ENCODE measurements at places on chromosomes 1 and 21. TPM values are rescaled to one million over a fixed set of nuclear protein-coding genes. Genes with fewer than 3 reads are reported as not detected.

The SPATC1L gene
- total RNA-seq, result 12.9 TPM

The MCM3AP gene
- total RNA-seq, result 94.1 TPM

The DTL gene
- total RNA-seq, result 17.5 TPM

The CSF3R gene
- not detected for total RNA-seq

The ZBTB37 gene
- 5.3 TPM for total RNA-seq

The C1orf185 gene
- not detected for total RNA-seq

DNA sequence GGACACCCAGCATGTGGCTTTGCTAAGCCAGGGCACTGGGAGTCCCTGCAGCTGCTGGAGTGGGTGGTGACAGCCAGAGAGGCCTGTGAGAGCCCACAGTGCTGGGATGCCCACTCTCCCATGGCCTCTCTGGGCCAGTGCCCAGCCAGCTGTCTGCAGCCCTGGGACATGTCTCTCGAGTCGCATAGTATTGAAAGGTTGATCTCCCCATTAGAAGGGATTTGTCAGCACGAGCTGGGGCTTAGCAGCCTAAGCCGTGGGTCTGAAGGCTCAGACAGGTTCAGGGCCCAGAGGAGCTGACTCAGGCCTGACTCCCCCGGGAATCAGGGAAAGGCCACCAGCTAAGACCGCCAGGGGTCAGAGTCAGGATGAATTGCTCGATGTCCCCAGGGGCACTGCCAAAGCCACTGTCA is 53.5 kb downstream of the FOXD2 start:
- no peak for DNase-seq

DNA sequence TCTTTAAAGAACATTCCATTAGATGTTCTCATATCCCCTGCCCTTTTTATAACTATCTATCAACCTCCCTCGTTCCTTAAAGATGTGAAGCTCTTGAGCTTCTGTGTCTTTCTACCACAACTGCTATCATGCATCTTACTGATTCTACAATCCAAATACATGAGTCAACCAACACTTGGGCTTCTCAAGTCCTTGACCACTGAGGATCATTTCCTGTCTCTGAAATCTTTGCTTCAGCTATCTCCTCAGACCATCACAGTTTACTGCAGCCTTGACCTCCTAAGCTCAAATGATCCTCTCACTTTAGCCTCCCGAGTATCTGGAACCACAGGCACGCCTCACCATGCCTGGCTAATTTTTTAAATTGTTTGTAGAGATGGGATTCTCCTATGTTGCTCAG is 75.2 kb downstream of the FMO4 start:
- peak; percentile 62 for DNase-seq

DNA sequence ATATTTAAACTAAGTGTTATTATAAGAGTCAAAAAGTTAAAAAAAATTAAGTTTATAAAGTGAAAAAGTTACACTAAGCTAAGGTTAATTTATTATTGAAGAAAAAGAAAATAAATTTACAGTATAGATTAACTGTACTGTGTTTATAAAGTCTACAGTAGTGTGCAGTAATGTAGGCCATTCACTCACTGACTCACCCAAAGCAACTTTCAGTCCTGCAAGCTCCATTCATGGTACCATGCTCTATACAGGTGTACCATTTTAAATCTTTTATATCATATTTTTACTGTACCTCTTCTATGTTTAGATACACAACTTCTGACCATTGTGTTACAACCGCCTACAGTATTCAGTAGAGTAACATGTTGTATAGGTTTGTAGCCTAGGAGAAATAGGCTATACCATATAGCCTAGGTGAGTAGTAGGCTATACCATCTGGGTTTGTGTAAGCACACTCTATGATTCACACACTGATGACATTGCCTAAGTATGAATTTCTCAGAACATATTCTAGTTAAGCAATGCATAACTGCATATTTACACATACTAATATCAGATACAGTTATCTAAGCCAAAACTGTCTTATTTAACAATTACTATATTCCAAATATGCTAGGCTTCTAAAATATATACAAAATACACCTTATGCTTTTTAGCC is 80.6 kb upstream of the GFI1 start:
- peak; percentile 13 for DNase-seq

- peak; percentile 16 for DNase-seq
Observed at GRCh38 chr1:169595764-169596711, 9.8 kb upstream of the F5 start.

GRCh38 chr1:15885701-15886610 is 38.4 kb downstream of the SPEN start:
- DNase-seq, result peak; percentile 90

GRCh38 chr1:244341455-244342450 is 110.0 kb downstream of the ADSS2 start:
- no peak for DNase-seq

GRCh38 chr1:68294367-68295066 is 62.2 kb upstream of the WLS start:
- DNase-seq, result no peak

DNA sequence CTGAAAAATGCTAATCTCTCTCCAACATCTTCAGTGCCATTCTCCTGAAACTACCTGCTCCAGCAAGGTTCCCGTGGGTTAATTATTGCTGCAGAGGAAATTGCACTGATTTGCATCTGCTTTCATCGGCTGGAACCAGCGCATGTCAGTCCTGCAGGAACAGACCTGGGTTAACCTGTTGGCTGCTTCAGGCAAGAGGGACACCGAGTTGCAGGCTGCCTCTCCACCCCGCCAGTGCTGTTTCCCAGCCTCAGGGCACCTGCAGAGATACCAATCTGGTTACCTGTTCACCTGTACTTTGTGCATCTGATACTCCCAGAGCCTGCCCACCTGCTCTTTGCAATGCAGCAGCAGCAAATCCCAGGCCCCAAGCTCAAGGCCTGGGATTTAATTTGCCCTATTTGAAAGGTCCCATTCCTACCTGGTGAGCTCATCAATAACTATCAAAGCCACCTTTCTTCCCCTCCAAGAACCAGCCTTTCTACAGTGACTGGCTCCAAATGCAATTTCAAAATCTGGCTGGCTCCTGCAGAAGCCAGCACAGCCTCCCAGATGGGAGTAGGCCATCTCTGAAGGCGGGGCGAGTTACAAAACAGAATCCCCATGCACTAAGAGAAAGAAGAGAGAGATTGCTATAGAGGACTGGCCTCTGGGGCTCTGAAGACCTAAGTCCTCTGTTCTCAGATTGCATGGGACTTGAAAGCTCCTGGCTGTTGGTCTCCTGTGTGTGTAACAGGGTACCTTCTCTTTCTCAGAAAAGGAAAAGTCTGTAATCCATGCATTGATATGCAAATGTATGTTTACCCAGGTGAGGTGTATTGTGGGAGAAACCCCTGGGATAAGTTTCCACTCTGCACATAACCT is 67.8 kb downstream of the TOMM20 start:
- no peak for DNase-seq

- no peak for DNase-seq
Observed at GRCh38 chr1:21652937-21653743, 16.0 kb downstream of the RAP1GAP start.

DNA sequence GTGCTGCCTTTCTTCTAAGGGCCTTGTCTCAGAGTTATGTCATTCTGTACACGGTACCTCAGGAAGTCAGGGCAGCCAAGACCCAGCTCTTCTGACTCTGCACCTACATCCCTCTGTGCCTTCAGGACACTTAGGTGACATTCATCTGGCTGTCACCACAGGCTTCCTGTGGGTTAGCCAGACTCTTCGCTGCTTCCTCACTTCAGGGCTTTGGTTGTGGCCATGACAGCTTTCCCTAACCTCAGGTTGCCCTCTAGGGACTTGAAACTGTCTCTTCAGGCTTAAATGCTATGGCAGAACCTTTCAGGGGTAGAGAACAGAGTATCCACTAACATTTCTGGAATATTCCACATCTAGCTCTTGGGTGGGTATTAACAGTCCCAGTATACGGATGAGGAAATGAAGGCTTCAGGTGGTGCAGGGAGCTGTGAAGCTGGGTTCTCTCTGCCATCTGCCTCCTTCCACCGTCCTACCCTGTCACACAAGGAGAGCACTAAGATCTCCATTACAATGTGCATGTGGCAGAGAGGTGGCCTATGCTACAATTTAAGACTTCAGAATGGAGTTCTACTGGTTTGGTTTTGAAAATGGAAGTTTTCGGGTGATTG is 9.9 kb downstream of the TSSK3 start:
- no peak for DNase-seq

- DNase-seq, result no peak
Observed at GRCh38 chr1:67469431-67469830, 39.2 kb upstream of the SERBP1 start.

DNA sequence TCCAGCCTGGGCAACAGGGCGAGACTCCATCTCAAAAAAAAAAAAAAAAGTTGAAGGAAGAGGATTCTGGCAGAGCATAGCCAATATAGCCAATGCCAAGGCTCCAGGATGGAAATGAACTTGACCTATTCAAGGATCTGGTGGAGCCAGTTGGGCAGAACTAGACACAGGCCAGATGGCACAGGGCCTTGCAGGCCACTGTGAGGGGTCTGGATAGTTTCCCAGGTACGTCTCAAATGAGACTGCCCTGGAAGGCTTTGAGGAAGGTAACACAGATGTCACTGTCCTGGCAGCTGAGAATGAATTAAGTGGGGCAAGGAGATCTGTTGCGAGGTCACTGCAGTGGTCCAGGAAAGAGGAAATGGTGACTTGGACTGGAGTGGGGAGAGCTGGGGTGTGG is 12.0 kb upstream of the ARHGEF19 start:
- DNase-seq, result no peak

- no peak for DNase-seq
Observed at GRCh38 chr1:232944347-232944746, 6.1 kb upstream of the NTPCR start.

DNA sequence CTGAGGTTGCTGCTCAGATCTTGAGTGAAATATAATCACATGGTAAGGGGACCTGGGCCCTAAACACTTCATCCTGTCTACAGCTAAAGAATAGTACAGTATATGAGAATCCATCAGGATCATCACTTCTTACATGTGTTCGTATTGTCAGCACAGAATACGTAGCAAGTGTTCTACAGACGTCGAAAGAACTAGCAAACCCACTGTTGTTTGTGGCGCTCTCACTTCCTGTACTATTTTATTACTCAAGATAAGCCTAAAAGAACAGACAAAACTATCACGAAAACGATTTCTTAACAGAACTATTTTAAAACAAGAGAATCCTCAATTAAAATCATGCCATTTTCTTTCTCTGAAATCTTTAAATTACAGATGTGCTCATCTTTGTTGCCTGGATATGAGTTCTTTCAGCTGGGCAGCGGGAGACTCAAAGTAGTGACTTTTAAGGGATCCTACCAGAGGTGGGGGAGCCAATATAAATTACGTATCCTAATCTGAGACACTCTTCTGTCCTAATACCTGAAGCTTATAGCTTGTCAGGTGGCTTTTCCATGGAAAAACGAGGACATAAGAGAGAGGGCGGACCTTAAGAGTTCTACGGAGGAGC is 724 bp downstream of the ST7L start:
- no peak for DNase-seq

DNA sequence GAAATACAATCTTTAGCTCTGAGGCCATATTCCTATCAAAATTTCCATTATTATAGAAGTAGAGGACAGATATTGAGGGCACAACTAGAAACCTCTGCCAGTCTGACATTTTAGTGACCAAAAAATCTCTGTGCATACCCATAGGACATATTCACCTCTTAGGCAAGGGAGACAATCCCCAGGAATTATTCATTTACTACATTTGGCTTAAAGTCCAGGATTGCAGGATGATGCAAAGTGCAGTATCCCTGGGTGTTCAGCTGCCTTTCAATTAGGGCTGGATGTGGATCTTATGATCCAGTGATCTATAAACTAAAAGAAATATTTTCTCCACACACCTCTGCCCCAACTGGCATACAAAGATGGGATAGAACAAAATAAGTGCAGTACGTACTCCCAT is 50.9 kb downstream of the PTGS2 start:
- DNase-seq, result no peak

DNA sequence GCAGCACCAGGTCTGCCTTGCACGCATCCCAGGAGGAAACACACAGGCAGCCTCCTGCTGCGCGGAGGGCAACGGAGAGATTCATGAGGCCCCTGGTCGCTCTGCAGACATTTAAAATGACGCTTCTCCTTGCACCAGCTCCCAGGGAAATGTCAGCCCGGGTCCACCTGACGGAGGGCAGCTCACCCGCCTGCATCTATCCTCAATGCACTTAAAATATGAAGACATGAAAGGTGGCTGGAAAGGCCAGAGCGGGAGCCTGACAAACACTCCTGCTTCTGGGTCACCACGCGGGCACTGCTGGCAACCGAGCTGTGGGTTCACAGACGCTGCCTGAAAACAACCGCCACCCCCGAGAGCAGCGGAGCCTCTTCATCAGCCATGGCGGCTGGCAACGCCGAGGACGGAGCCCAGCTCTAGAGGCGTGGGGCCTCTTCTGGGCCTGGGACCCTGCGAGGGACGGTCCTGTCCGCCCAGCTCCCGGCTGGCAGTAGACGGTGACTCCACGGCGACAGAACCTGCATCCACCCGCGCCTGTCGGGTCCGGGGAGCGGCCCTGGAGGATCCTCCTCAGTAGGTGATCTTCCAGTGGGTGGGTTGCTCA is 22.7 kb downstream of the POFUT2 start:
- DNase-seq, result no peak

GRCh38 chr1:151026460-151026859 is 9.9 kb upstream of the BNIPL start:
- DNase-seq, result no peak

- no peak for DNase-seq
Observed at GRCh38 chr1:70992521-70992920, 55.1 kb downstream of the PTGER3 start.

DNA sequence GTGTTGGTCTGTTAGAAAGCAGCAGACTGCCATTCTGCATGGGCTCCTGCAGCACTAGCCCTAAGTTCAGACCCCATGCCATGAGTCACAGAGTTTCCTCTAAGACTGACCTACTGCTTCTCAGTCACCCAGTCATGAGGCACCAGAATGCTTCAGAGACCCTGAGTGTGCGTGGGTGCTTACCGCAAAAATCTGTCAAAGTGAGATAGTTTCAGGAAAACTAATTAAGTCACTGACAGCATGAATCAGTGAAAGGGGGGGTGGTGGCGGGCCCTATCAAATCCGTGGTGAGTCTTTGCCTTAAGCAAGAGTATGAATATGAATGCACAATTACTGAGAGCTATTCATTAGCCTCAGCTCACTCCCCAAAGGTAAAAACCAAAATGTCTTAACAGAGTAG is 98.1 kb downstream of the KCTD3 start:
- peak; percentile 69 for DNase-seq

- no peak for DNase-seq
Observed at GRCh38 chr1:36176106-36176949, 20.4 kb downstream of the MAP7D1 start.

DNA sequence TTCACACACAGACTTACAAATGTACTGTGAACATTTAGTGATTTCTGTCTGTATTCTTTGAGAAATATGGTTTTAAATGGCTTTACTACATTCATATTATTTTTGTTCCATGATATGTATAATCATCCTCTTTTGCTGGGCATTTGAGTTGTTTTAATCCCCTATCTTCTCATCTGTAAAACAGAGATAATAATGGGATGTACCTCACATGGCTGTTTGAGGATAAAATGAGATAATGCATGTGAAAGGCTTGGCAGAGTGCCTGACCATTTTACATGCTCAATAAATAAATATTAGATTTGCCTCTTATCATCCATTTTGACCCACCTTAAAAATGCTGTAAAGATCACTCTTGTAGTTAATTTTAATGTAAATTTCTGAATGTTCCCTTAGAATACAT is 197.2 kb downstream of the C1orf94 start:
- no peak for DNase-seq

All from HFFc6 (cell line).